ENCODE measurements at places on chromosomes 6 and 20.

- DNase-seq, result no peak
These were observed 133.7 kb downstream of the STXBP5 start for GRCh38 chr6:147337921-147338320.

- no peak for DNase-seq
These were observed 119.1 kb upstream of the PDE10A start for GRCh38 chr6:165782134-165782533.

- peak; percentile 62 for DNase-seq
These were observed 38.0 kb downstream of the CITED2 start for GRCh38 chr6:139336488-139336887.

DNA sequence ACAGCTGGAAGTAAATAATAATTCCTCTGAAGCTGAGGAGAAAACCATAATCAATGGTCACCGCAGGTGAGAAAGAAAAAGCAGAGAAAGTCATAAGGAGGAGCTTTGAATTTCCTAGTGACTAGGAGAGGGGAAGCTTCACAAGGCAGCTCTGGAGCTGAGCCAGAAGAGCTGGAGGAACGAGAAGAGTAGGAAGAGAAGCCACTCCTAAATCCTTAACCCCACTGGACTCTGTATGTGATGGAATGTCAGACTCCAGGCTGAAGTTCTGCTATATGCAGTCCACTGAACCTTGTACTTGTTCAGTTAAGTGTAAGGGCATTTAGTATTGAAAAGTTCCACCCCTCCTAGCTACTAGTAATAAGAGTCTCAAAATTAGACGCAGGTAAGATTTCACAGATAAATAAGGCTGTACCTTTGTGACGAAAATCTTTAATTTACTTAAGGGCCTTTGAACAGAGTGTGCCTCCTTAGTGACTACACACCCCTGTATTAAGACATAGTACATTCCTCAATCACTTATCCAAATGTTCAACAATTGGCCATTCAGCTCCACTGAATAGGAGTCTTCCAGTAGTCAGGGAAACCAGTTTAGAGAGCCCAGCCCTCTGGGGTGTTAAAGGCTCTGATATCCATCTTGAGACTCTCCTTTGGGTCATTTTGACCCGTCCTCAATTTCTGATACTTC lies 71.4 kb upstream of the UFL1 start:
- no peak for DNase-seq

DNA sequence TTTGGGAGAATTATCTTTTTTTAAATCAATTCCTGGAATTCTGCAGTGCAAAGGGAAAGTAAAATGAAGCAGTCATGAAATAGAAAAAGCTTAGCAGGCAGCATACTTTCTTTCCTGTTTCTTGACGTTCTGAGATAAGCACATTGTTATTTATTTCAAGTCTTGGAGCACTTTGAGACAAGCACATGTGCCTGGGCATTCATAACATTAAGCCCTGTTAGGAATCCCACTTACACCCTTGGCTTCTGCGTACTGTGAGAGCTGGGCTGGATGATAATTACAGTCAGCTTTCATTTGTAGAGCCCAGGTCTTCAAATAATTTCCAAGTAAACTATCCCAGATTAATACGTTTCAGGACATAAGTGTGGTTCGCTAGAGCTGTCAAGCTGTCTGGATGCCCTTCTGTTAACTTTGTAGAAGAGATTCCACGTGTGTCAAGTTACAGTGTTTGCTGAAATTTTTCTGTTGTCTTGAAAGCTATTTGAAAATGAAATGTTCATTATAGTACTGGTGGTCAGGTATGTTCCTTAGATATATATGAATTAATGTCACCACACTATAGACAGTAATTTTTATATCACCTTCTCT lies 8.9 kb downstream of the FARS2 start:
- no peak for DNase-seq
